HuH-7 (cell line): ENCODE measurements at places on chromosomes 1 and 21.

DNA sequence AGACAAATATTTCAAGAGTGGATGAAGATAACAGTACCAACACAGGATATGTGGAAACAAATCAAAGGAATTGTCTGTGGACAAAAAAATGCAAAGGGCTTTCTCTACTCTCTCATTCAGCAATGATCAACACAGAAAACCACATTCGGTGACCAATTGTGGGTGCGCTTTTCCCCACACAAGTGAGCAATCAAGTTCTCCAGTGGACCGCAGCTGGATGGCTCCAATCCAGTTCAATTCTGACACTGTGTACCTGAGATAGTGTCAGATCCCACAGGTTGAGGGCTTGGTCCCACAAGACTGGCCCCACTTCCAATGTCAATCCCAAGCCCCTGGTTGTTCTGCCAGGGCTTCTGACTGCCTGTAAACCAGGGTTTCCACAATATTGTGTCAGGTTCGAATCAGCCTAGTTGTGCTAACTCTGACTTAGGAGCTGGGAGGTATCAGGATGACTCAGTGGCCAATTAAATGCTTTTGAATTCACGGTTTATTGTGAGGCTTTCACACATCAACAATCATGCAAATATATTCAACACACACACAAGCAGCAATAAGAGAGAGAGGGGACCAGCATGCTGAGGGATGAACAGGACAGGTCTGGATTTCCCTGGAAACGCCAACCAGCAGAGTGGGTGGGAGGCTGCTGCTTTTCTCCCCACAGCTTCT is 87.0 kb upstream of the BTG3 start:
- no peak for DNase-seq

- DNase-seq: no peak
Observed at GRCh38 chr1:63966016-63966415, 192.2 kb downstream of the ROR1 start.

DNA sequence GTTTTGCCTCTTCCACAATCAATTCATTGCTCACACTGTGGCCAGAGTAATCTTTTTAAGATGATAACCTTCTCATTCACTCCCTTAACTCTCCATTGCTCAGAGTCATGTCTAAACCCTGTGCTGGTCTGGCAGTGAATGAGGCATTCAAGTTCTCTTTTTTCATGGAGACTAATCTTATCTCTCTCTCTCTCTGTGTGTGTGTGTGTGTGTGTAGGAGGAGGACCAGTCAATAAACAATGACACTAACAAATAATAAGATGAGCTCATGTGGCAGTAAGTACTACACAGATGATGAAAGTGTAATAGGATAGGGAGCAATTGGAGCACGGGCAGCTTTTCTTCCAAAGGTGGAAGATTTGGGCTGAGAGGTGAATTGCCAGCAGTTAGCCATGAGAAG is 122.0 kb upstream of the B3GALT2 start:
- peak; percentile 15 for DNase-seq

DNA sequence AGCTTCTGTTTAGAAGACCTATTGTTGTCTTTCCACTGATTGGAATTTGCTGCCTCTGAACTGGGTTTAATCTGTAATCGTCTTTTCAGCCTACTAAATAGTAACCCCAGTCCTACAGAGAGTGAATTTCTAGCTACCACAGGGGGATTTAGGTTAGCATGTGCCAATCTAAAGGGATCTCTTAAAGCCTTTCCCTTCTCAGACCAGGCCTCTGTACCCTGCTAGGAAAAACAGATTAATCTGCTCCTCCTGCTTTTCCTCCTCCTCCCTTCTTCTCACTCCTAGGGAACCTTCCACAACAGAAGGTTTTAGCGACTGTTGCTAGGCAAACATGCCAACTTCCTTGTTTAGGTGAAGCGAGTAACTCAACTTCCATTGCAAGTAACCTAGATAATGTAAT is 1.3 kb upstream of the RC3H1 start:
- DNase-seq: no peak

DNA sequence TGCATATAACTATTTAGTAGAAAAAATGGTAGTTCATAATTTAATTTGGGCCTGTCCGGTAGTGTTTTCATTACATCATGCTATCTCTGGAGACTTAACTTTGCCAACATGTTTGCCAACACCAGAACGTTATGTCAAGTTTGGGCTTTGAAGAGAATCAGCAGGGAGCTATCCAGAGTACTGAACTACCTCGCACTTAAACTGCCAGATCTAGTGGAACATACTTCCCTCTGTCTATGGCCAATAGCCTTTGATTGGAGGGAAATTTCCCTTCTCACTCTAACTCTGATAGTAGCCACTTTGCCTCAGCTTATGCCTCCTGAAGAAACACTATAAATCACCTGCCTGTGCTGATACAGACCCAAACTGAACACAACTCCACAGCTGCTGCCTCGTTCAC is 10.0 kb downstream of the LRRC53 start:
- DNase-seq: peak; percentile 1

GRCh38 chr1:198271467-198271866 is 114.7 kb downstream of the NEK7 start:
- no peak for DNase-seq

GRCh38 chr1:206419250-206419649 is 51.0 kb upstream of the IKBKE start:
- peak; percentile 32 for DNase-seq

GRCh38 chr1:67211589-67212563 is 45.6 kb downstream of the IL23R start:
- DNase-seq: no peak

DNA sequence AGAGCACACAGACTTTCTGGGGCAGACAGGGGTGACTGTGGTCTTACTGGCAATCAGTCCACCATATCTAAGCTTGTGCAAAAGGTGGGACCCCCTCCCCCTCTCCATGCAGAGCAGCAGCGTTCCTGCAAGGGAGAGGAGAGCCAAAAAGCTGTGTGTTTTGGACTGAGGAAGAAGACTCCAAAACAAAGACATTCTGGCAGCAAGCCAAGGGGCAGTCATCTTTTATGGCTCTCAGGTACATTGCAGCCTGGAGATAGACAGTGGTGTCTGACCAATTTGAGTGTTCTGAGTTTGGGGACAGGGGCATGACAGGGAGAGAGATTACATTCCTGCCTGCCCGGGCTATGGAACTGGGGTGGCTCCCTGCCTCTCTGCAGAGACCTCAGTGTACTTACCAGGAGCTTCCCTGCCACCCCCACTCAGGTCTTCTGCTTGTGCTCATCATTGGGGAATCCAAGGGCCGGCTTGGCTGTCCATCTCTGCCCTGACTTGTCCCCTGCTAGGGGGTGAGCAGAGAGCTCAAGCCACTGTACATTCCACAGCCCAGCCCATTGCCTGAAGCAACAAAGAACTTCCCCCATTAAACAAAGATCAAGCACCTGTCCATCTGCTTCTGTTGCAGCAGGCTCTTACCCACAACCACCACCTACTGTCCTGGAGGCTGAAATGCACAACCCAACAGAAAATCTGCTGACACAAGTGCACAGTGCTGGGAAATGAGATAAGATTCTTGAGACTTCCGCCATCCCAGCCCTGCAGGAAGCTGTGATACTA is 131.1 kb downstream of the EVI5 start:
- no peak for DNase-seq

DNA sequence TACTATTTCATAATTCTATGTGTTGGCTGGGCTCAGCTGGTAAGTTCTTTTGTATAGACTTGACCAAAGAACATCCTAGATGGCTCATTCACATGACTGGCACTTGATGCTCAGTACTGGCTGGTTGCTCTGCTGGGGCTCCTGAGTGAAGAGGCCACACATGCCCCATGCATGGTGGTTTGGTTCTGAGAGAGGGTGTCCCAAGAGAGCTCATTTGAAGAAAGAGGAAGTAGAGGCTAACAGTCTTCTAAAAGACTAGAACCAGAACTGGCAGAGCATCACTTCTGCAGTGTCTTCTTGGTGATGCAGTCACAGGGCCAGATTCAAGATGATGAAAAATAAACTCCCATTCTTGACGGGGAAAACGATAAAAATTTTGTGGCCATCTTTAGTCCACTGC is 5.2 kb upstream of the BACH1 start:
- DNase-seq: no peak

- peak; percentile 80 for DNase-seq
Observed at GRCh38 chr1:912740-913301, 10.9 kb upstream of the SAMD11 start.

GRCh38 chr21:23968008-23968407 is 1639.3 kb downstream of the MRPL39 start:
- DNase-seq: no peak

GRCh38 chr1:55012661-55013060 is 13.9 kb downstream of the BSND start:
- no peak for DNase-seq

- peak; percentile 48 for DNase-seq
Observed at GRCh38 chr1:64861611-64862010, 104.7 kb downstream of the JAK1 start.

DNA sequence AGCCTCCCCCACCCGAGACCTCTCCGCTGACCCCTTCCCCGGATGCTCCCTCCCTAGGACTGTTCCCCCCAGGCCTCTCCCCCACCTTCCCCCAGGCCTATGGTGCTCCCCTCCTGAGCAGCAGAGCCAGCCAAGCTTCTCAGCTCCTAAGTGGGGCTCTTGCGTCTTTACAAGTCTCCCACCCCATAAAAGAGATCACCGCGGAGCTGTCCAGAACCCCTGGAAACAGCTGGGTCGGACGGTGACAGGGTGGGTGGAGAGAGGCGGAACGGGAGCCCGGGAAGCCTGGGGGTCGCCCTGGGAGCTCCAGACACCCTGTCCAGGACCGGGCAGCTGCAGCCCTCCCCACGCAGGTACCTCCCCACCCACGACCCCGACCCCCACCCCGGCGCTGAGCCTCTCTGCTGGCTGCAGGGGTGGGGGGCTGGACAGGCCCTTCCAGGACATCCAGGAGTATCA is 61.2 kb downstream of the WNT9A start:
- no peak for DNase-seq

GRCh38 chr1:206582971-206583706 is 29.1 kb downstream of the EIF2D start:
- DNase-seq: no peak

GRCh38 chr1:58592522-58593134 is 15.6 kb upstream of the TACSTD2 start:
- DNase-seq: no peak

GRCh38 chr1:215868500-215868899 is 301.4 kb downstream of the KCTD3 start:
- DNase-seq: no peak

GRCh38 chr1:171357179-171357578 is 43.2 kb downstream of the FMO4 start:
- DNase-seq: no peak

- DNase-seq: no peak
Observed at GRCh38 chr1:232872738-232873137, 67.5 kb downstream of the MAP10 start.

DNA sequence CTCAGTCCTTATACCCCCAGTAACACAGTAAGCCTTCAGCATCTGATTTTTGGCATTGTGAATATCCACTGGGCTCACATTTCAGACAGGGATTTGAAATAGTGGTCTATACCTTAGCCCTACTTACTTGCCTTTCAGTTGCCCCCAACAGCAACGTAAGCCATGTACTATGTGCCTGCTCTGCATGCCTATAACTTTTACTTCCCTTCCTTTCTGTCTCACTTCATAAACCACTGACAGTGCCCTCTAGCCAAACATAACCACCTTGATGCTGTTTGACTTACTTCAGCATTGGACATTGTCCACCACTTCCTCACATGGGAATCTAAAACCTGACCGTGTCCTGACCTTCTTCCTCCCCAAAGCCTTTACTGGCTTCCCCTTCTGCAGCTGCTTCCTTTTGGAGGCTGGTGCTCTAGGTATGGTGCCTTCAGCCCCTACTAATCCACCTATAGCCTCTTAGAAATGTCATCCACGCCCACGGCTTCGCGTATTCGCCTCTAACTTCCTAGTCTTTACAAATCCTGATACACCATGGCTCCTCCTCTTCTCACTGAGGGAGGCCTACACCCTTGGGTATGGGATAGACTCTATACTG is 3.6 kb upstream of the ZNF672 start:
- DNase-seq: no peak

DNA sequence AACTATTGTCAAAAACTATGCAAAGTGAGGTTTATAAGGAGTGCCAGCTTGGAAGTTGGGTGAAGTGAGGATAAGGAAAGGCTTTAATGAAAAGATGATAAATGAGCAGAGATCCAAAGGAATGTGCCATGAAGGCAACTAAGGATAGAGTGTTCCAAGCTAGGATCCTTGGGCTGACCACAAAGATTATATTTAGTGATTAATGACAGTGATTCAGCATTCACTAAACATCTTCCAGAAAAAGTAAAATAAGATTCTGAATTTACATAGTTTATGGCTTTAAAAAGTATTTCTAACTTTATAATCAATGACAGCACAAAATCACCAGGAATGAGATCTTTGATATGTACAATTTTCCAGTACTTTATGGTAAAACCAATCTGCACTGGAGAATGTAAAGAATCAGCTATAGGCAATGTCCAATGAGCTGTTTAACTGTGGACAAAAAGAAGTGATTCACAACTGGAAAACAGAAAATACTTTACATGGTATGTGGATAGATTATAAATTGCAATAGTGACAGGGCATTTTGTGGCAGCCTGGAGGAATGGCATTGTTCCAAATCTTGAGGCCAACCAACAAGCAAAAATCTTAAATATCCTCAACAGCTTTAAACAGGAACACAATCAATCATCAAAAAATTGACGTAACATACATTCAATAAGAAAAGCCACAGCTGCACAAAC is 91.2 kb upstream of the KCTD3 start:
- DNase-seq: no peak

DNA sequence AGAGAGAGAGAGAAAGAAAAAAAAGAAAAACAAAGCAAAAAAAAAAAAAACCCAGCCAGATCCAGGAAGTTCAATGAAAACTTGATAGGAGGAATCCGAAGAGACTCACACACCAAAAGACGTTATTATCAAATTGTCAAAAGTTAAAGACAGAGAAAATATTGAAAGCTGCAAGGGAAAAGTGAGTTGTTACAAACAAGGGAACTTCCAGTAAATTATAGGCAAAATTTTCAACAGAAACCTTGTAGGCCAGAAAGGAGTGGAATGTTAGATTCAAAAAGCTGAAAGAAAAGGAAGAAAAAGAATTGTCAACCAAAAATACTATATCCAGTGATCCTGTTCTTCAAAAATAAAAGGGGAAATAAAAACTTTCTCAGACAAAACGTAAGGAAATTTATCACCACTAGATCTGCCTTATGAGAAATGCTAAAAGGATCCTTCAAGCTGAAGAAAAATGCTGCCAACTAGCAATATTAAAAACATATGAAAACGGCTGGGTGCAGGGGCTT is 23.6 kb downstream of the ERO1B start:
- no peak for DNase-seq

DNA sequence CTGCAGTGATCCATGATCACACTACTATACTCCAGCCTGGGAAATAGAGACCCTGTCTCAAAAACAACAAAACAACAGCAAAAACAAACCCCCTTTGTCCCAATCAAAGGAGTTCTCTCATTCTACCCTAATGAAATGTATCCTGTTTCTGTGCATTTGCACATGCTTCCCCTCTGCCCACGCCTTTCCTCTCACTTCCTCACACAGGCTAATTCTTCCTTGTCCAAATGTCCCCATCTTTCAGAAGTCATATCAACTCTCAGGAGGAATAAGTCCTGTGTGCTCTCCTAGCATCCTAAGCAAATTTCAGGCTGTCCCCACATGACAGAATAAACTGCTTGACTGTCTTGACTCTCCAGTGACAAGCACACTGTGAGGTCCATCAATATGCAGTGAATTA is 8.1 kb upstream of the ATP1B1 start:
- DNase-seq: no peak

GRCh38 chr1:241924080-241924808 is 33.3 kb upstream of the BECN2 start:
- DNase-seq: no peak
